ENCODE measurements at places on chromosomes 2 and 18.

DNA sequence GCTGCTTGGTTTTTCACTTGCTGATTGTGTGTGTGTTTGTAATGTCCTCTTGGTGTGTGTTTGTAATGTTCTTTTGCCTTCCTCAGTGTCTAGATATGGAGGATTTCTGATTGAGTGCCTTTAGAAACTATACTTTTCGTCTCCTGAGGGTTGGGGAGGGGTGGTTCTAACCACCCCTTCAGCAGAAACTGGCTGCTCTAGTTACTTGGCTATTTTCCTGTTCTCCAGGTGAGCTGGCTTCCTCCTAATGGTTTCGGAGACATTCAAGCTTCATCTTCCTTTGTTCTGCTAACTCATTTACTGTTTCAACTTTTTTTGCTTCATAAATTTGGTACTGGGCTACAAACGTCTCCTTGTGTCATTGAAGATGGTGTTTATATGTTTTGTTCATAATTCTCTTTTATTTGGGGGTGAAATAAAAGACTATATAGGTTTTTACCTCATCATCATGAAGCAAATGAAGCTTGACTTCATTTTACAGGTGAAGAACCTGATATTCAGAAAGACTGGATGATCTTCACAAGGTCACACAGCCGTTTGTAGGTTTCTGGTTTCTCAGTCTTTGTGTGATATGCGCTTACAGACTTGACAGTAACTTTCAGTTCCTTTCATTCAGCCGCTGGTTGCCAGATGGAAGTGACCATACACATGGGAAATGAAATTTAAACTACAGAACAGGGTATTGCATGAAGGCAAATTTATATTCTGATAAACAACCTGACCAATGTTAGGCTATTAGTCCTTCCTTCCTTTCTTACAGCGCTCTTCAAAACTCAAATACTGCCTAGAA lies 238.5 kb downstream of the GALR1 start:
- DNase-seq: no peak

- no peak for DNase-seq
Measured at GRCh38 chr2:181741756-181742155, 61.4 kb upstream of the NEUROD1 start.

DNA sequence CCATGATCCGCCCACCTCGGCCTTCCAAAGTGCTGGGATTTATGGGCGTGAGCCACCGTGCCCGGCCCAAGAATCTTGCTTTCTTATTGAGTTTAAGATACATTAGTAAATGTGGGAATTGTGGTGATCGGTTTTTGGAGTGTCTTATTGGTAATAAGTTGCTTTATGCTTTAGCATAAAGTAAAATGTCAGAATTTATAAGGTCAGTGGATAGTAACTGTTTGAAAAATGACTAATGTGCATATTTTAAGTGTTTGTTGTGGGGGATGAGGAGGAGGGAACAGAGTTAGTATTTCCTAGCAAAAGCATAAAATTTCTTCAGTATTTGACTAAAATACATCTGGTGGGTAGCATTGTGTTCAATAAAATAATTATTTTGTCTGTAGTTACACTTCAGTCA lies 77.4 kb downstream of the SLC39A10 start:
- DNase-seq: no peak

DNA sequence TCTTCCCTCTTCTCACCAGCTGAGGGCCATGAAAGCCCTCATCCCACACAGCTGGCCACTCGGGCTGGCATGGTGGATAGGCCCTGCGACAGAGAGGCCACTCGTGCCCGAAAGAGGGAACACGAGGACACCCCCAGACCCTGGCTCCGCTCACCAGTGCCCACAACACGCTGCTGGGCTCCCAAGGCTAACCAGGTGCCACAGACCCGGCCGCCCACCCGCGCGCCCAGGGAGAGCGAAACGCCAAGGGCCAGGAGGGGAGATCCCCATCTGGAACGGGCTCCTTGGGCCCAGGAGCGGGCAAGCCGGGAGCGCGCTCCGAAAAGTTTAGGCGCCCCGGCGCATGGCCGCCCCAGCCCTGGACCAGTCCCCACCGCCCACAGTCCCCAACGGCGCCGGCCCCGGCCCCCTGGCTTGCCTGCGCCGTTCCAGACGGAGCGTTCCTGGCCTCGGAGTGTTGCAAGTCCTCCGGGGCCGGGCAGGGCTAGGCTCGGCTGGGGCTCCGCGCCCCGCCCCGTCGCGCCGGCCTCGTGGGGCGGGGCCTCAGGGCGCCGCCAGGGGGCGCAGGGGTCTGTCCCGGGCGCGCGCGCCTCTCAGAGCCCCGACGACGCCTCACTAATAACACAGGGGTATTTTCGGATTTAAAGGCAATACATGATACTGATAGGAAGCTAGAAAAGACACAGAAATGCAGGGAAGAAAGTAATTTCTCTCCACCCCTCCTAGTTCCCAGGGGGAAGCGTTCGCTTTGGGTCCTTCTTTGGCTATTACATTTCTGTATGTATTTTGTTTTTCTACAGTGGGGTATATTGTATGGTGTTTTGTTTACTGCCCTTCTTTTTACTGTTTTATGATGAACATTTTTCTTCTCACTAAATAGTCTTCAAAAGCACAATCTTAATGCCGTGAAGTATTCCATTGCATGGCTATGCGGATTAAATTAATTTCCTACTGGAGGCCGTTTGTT lies at the start of gene TMBIM1:
TMBIM1 (minus strand) TSS at position 456 of the 967 bp plus-strand sequence. CDS start 10,362 bp downstream, outside the sequence.
- peak; percentile 97 for DNase-seq

DNA sequence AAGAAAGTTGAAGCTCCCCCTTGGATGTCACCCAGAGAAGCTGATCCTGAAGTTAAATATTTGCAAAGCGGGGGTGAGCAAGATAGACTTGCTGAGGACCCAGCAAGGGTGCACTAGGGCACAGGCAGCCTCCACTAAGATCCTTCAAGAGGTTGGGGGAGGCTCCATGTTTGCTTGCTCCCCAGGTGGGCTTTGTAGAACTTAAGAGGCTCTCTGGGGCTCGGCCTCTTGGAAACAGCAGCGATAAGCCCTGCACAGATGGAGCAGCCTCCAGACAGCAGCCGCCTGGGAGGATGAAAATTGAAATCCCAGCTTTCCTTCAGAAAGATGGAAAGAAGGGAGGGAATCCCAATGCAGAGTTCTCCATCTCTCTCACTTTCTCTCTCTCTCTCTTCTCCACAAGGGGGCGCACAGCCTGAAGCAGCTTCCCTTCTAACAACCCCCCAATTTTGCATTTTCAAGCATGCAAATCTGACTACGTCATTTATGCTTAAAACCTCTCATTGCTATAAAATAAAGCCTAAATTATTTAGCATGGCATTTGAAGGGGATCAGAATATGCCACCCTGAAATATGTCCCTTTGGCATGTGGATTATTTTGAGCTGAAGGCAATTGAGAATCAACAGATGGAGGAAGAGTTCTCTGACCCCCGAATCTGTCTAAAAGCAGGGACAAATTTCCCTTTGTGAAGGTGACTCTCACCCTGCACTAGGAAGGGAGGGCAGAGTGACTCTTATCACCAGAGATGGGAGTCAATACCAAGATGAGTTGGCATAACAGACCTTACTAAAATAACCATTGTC lies 185.7 kb upstream of the KLHL29 start:
- DNase-seq: no peak

DNA sequence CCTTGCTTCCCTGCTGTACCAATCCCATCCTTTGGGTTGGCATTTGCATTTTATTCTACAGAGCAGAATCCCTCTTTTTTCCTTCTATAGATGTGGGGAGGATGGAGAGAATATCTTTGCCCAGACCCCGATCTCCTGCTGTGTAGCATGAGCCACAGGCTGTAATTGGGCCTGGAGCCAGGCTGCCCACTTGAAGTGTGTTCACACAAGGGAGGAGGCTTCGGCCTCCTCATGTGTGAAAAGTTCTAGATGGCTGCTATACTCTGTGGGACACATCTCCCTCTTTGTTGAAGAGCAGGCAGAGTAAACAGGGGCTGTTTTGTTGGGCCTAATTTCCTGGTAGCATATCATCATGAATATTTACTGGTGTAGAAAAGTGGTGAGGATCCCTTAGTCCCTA lies 126.3 kb downstream of the XRCC5 start:
- DNase-seq: no peak

- no peak for DNase-seq
Measured at GRCh38 chr2:54227798-54228197, 28.2 kb downstream of the TSPYL6 start.

GRCh38 chr18:59902131-59902992 lies 2.6 kb downstream of the PMAIP1 start:
- peak; percentile 65 for DNase-seq

GRCh38 chr2:10541081-10541480 lies 93.0 kb upstream of the ODC1 start:
- no peak for DNase-seq

GRCh38 chr18:7622721-7623120 lies 55.6 kb downstream of the PTPRM start:
- DNase-seq: no peak

GRCh38 chr2:54510916-54511315 lies 54.8 kb downstream of the SPTBN1 start:
- DNase-seq: no peak

DNA sequence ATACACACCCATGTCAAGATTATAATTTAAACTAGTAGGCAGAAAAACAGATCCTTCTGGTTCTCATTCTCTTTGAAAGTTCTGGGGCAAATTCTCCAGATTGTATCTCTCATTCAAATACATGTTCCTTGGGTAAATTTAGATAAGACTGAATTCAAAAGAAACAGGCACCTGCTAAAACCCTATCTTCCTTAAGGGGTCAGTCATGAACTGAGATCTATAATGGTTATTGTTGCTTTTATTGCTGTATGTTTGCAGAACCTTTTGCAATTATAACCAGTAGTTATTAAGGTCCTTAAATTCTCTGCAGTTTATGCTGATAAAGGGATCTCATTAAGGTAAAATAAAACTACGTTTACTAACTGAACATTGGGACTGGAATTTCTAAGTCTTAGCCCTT lies 83.5 kb downstream of the MYO5B start:
- no peak for DNase-seq

DNA sequence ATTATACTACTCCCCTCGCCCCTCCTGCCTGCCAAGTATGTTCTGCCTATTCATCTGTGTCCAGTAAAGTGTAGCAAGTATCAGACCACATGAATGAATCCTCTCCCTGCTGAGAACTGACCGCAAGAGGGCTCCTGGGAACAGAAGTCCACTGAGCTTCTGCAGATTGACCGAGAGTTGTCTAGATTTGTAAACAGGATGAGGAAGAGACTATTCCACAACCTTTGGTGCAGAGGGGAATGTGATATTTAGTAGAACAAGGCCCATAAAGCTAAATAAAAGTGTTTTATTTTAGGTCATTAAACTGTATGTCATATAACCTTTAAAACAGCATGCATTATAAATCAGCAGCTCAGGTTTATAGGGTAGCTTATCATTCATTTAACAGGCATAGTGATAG lies 377.0 kb downstream of the DCC start:
- DNase-seq: no peak

- no peak for DNase-seq
Measured at GRCh38 chr2:120847700-120848321, 112.1 kb downstream of the GLI2 start.

DNA sequence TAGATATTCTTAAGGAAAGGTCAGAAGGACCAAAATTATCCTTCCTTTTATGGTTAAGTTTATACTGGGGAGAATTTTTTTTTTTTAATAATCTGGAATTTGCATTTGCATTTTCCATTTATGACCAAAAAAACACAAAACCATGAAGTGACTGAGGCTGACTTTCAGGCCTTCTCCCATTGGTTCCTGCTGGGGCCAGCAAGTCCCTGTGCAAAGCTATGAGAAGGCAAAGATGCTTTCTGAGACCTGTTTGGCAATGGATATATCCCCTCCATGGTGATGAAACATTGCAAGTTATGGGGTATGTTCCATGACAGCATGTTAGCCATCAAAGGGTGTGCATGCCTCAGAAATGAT lies 60.8 kb downstream of the KIAA2012 start:
- DNase-seq: no peak

- no peak for DNase-seq
Measured at GRCh38 chr2:122528061-122528460, 772.6 kb downstream of the TSN start.

- no peak for DNase-seq
Measured at GRCh38 chr2:73968357-73968937, 16.3 kb upstream of the TET3 start.

DNA sequence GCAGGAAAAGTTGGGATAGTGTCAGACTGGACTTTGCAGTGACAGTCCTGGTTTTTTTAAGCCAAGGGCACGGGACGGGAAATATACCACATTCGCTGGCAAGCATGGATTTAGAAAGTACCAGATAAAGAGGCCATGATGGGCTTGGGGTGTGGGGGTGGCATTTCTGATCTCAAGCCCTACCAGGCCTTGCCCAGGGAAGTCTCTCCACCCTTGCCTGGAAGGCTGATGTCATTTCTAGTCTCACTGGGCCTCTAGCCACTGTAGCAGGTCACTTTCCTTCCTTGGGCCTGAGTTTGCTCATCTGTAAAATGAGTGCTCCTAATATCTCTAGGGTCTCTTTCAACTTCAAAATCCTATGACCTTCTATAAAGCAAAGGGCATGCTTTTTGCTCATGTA lies 1.8 kb downstream of the ZBTB7C start:
- no peak for DNase-seq

DNA sequence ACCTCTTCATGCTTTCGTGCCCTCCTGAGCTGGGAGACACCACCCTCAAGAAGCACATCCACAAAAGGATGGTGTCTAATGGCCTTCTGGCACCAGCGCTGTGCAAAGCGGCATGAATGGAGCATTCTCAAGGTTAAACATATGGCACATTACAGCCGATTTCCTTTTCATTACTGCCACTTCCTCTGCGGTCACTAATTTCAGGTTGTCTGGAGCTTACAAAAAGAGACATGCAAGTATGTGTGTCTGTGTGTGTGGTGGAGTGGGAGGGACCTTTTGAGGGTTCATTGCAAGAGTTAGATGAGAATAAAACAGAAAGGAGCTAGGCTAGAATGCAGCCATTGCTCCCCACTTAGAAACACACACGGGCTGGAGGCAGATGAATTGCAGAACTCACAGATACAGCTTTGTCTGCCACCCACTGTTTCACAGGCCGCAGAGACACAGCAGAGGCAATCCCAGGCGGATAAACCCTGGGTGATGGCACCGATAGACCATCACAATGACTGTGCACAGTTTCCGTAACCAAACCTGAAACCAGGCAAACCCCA lies 76.0 kb downstream of the TGIF1 start:
- DNase-seq: peak; percentile 24

- no peak for DNase-seq
Measured at GRCh38 chr2:555164-555922, 121.9 kb downstream of the TMEM18 start.

DNA sequence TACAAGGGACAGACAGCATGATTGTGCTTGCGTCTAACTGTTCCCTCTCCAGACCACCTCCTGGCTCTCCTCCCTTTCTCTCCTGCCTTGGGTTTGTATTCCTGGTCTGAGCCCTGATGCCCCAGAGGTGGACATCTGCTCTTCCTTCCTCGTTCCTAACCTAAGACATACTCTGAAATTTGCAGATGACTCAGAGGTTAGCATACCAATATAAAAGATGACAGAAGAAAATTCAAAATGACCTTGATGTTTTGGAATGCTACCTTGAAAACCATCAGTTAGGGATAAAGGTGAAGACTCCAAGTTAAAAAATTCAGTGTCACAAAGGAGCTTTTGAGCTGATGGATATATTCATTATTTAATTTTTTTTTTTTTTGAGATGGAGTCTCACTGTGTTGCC lies 12.9 kb downstream of the SMYD1 start:
- no peak for DNase-seq

- no peak for DNase-seq
Measured at GRCh38 chr2:192901446-192901845, 706.7 kb upstream of the TMEFF2 start.

Data from suppressor macrophage treated with lipopolysaccharide for 1 hour (primary cell).